ENCODE measurements at places on chromosomes 13 and 19.

- DNase-seq: no peak
Observed at GRCh38 chr13:39688699-39689405, 33.4 kb downstream of the COG6 start.

DNA sequence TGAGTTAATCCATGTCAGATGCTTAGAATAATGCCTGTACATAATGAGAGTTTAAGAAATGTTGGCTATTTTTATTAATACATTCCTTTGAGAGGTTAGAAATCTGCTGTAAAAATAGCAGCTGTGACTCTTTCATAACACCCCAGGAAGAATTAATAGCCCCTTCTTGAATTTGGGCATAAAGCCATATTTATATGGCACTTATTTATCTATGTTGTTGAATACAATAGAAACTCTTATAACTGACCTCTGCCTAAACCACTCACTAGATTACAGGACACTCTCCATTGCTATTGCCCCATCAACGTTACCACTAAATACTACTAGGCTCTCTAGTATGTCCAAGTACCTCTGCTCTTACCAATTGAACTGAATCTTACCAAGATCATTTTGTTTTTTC is 16.3 kb downstream of the NEK5 start:
- no peak for DNase-seq

- DNase-seq: no peak
Observed at GRCh38 chr13:100378533-100378932, 210.1 kb downstream of the GGACT start.

- DNase-seq: no peak
Observed at GRCh38 chr13:28568286-28568685, 73.4 kb upstream of the FLT1 start.

DNA sequence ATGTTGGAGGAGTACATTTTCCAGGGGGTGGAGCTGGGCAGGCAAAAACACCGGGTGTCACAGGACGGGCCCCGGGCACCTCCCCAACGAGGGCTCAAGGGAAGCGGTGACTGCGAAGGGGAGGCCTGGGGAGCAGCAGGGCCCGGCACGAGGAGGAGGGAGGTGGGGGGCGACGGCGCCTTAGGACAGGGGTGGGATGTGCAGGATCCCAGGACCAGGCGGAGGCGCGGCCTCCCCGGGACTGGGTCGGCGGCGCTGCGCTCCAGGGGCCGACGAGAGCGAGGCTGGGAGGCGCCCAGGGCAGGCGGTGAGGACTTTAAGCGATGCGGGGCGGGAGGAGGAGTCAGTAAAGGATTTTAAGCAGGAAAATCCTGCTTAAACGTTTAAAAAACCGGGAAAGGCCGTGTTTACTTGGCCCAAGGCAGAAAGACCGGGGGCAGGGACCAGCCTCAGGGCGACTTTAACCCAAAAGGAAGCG is 427 bp downstream of the ZNF160 start:
- DNase-seq: no peak

DNA sequence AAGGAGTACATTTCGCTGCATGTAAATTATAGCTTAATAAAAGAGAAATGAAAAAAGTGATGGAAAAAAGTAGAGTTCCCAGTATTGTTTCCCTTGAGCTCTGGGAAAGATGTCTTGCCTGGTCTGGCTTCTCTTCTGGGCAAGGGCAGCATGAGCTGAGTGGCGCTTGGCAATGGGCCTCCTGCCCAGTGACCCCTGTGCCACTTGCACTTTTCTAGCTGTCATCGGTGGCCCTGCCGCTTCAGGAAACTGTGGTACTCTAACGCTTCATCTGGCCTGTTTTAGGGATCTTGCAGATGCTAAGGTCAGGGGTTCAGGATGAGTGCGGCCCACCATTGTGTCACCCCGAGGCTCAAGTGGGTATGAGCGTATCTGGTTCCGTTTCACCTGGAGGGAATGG is 161.4 kb downstream of the MTUS2 start:
- no peak for DNase-seq

- DNase-seq: no peak
Observed at GRCh38 chr19:35054626-35055025, 13.1 kb downstream of the HPN start.

DNA sequence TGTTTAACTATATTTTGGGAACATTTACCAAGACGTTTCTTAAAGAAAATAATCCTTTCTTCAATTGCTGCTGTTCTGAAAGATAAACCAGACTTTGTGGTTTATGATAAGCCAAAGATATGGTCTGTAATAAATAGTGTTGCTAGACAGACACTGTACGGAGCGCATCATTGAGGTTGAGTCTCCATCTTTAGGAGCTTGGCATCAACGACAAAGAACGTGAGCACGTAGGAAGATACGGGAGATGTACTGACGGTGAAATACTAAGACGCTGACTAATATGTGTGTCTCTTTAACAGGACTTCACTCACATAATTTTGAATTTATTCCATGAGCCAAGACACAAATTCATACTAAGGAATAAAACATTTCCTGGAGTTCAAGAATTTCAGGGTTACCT is 16.2 kb downstream of the TEX29 start:
- DNase-seq: no peak

- DNase-seq: no peak
Observed at GRCh38 chr13:76210262-76210661, 574.1 kb downstream of the LMO7 start.

DNA sequence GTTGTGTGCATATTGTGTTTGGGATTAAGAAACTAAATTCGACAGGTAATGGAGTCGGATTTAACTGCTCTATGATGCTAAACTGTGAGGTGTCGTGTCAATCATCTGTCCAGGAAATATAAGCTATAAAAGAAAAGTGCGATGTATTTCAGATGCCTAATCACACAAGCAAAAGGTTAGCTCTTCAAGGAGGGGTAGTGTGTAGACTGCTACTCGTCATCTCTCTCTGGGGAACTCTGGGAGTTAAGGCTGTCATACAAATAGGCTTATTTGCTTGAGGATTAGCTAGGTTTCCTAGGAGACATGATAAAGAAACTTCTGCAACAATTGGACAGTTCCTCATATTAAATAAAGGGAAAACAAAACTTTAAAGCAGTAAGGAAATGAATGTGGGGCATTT is 462.1 kb downstream of the OLFM4 start:
- DNase-seq: no peak

GRCh38 chr19:35712567-35713505 is 5.0 kb upstream of the KMT2B start:
- no peak for DNase-seq

All from NCI-H1930 (cell line).